GOT3 (cell line): ENCODE measurements at places on chromosomes 6 and 20.

GRCh38 chr6:152457949-152458624, 179.1 kb downstream of the SYNE1 start:
- no peak for DNase-seq

- DNase-seq = peak; percentile 7
These were observed 667 bp downstream of the CAP2 start for GRCh38 chr6:17393892-17394631.

GRCh38 chr20:17835240-17835933, 133.2 kb downstream of the SNX5 start:
- DNase-seq = peak; percentile 76

- DNase-seq = no peak
These were observed 118.1 kb upstream of the ENPP5 start for GRCh38 chr6:46288835-46289234.

- no peak for DNase-seq
These were observed 247.8 kb upstream of the JAG1 start for GRCh38 chr20:10921491-10922010.

DNA sequence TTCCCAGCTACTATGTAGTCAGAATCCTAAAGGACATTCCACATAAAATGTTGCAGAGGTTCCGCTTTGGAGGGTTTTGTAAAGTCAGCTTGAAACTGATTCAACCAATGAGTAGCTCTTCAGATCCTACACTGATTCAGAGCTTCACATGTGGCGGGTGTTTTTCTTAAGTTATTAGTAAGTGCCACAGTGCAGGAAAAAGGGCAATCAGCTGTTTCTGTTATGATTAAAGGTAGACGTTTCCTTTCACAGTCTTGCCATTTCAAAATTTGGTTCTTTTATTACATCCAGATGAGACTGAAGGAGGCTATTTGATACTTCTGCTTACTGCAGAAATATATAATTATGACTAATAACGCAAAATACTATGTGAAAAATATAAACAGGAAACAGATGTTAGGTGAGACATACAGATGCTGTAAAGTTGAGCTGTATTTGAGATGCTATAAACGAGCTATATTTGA, 443.9 kb downstream of the CDKAL1 start:
- no peak for DNase-seq

- DNase-seq = no peak
These were observed 4.6 kb upstream of the CGA start for GRCh38 chr6:87099472-87099871.

DNA sequence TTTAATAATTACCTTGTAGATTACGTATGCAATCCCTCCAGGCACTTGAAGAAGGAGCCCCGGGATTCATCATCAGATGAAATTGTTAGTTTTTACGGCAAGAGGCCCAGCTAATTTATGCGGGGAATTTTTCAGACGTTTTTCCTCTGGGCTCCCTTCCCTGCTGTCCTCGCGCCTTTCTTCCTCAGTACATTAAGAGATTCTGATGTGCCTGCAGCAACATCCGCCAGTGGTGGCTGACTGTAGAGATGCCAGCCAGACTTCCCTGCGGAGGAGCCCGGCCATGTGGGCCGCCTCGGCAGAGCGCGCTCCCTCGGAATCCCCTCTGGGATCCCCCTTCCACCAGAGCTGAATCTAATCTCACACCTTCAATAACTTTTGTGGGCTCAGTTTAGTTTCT, 46.4 kb upstream of the POU3F2 start:
- no peak for DNase-seq
